ENCODE measurements at places on chromosomes 2 and 18. TPM values are rescaled to one million over a fixed set of nuclear protein-coding genes. Genes with fewer than 3 reads are reported as not detected.

GRCh38 chr2:31406593-31407385 is 7.8 kb downstream of the XDH start:
- DNase-seq, result no peak

- no peak for DNase-seq
Observed at GRCh38 chr2:239236043-239236807, 164.6 kb downstream of the HDAC4 start.

- no peak for DNase-seq
Observed at GRCh38 chr2:88247531-88247930, 77.4 kb downstream of the THNSL2 start.

The RAMP1 gene
- 35.0 TPM for total RNA-seq

DNA sequence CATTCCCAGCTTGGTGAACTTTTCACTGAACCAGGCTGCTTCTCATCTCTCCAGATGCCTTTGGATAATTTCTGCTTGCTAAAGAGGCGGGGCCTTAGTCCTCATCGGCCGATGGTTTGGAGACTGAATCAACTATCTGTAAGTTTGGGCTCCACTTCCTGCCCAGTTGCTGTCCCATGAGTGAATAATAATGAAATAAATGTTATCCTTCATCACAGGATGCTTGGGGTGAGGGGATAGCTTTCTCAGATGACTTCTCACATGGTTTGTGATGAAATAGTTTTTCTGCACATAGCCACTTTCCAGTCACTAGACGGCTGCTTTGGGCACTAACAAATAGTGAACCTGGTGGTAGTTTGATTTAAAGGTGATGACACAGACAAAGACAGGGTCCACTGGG is 376.6 kb upstream of the TRIB2 start:
- DNase-seq, result no peak

DNA sequence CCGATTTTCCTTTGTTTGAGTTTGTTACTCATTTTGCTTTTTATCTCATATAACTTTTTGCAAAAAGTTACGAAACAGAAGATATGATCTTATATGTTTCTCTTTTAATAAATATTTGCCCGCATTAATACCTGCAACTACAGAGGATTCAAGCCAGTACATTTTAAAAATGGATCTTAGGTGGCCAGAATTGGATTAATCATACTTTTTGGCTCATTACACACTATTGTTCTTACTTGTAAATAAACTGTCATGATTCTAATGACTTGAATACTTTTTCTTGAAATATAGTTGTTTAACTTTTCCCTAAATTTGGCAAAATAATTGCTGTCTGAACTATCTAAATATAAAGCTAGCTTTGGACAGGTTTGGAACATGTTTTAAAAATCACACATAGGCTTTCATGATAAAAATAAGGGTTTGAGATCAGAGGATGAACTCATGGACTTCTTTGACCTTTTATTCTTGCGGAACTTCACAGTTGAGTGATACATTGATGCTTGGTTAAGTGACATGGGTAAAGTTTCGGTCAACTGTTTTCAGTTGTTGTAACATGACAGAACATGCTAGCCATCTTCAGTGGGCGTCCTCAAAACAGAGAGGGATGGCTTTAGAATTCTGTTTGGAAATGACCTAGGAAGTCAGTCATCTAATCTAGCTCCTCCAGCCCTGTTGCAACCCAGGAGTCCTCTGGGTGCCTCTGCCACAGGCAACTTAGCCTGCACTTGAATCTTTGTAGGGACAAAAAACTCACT is 44.5 kb downstream of the LTBP1 start:
- DNase-seq, result no peak

The REG1B gene
- not detected for total RNA-seq

DNA sequence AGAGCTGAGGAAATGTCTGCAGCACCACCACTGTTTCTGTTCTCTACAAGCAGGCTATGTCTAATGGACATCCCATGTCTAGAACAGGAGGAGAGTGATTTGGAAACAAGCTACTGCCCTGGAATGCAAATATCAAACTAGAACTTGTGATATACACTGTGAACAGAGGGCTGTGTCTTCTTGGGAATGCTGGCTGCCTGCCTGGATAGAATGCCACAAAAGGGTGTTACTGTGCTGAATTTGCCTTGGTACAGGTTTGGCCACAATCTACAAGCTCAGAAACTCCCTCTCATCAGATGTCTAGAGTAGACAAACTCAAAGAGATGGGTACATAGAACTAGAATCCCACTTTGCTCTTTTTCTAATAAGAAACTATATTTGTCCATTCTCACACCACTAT is 170.5 kb downstream of the NYAP2 start:
- peak; percentile 2 for DNase-seq

GRCh38 chr18:30192216-30192615 is 850.3 kb downstream of the DSC3 start:
- no peak for DNase-seq

DNA sequence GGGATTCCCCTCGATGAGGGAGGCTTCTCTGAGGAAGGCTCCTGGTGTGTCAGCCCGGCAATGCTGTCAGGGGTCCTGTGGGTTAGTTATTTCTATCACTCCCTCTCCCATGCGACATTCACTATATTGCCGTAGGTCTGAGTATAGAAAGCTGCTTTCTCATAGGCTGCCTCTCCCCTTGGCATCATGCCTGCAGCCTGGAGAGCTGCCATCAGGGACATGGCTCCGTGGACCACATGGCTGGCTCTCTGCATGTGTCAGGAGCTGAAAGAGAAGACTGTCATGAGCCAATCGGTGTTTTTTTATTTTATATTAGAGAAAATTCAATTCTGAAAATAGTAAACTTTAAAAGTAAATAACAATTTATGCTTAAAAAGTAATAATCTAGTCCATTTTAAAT is 198.0 kb downstream of the CDH20 start:
- no peak for DNase-seq

DNA sequence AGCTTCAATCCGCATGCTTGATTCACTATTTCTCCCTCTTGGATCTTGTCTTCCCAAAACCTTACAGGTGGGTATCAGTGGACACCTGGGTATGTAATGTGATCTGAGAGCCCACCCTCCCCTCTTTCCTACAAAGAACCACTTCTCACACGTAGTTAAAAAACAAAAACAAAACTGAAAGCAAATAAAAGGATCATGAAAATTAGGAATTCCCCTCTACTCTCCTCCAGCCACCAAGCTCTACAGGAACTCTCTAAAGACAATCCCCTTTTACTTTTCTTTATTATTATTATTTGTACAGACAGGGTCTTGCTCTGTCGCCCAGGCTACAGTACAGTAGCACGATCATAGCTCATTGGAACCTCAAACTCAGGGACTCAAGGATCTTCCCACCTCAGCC is 40.8 kb upstream of the MYO1B start:
- DNase-seq, result no peak

The EVA1A gene
- total RNA-seq, result 48.3 TPM

The CKAP2L gene
- 6.8 TPM for total RNA-seq

GRCh38 chr2:39640681-39641080 is 25.0 kb upstream of the TMEM178A start:
- no peak for DNase-seq

- no peak for DNase-seq
Observed at GRCh38 chr18:24817587-24818371, 357.3 kb downstream of the HRH4 start.

- DNase-seq, result no peak
Observed at GRCh38 chr18:37408676-37409265, 156.8 kb downstream of the CELF4 start.

DNA sequence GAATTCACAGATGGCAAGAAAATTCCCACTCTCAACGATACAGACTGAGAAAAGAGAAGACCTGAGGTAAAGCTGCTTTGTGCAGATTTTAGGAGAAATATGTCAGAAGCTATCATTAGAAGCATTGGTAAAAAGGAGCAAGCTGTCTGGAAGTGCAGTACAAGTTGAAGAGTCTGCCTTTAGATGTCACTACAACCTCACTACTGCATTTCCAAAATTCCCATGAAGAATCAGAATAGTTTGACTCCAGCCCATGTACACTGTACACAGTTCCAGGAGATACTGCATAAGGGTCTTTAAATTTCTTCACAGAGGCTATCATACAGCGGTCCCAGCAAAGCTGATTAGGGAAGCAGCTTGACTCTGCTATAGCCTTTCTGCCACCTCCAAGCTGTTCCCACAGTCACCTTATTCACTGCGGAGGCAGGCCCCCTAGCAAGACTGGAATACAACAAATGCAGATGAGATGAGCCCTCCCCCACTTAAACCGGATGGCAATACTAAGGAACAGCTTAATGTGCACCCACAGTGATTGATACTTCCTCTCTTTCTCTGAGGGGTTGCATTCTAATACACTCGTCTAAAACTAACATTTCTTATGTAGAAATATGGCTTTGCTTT is 527.4 kb downstream of the TMEM182 start:
- DNase-seq, result no peak

- peak; percentile 20 for DNase-seq
Observed at GRCh38 chr2:176291335-176291734, 22.1 kb downstream of the MTX2 start.

DNA sequence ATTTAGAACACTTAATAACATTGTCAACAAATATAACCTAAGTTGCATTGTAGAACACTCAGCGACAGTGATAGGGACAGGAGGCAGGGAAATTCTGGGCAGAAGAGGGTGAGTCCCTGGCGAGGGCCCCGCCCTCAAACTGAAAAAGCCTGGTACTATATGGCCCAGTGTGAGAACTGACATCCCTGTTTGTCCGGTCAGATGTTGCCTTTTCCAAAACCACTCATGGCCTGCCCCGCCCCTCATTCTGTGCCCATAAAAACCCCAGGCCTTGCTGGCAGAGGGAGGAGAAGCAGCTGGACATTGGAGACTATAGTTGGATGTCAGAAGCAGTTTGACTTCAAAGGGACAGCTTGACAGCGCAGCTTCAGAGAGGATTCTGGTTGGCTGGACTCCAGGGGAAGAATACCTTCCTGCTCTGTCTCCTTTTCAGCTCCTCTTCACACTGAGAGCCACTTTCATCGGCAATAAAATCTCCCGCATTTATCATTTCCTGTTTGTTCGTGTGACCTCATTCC is 47.0 kb downstream of the FAM117B start:
- no peak for DNase-seq

DNA sequence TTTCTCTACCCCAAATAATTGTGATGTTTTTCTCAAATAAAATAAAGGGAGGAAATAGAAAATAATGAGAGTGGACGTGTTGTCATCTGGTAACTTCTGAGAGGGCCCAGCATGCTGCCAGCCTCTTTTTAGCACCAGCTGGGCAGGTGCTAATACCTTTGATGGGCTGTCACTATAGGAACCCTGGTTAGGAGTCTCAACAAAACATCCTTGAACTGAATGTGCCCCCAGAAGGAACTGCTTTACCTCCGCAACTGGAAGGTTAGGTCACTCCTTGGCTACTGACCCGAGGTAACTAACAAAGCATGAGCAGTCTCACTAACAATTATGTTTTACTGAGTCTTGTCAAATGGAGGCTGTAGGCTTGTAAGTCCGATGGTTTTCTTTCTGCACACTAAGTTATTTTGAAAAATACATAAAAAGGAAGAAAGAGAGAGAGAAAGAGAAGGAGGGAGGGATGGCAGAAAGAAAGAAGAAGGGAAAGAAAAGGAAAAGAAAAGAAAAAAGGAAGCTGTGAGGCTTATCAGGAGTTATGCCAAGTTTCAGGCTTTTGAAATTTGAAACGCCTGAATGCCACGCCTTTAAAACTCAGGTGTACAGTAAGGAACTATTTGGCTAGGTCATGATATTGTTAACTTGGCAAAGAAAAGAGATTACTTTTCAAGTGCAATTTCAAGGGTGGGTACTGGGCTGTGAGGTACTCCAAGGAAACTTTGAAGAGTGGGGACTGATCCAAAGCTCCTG is 91.0 kb downstream of the TGIF1 start:
- DNase-seq, result no peak

- no peak for DNase-seq
Observed at GRCh38 chr18:32473325-32473724, 2.6 kb upstream of the GAREM1 start.

DNA sequence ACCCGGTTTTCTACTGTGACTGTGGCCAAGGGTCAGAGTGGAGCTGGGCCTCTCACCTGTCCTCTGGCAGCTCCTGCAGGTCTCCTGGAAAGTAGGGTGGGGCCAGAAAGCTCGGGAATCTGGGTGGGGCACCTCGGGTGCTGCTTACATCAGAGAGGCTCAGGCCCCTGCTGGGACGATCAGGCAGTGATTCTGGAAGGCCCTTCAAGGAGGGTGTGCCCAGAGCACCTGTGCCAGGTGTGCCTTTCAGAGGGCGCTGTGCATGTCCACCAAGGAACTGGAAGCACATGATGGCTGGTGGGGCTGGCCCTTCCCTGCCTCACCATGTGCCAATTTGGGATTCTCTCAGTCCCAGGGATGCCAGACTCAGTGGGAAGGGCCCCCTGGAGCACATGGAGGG is 44.0 kb downstream of the ATP6V1C2 start:
- DNase-seq, result no peak

The EVX2 gene
- not detected for total RNA-seq

DNA sequence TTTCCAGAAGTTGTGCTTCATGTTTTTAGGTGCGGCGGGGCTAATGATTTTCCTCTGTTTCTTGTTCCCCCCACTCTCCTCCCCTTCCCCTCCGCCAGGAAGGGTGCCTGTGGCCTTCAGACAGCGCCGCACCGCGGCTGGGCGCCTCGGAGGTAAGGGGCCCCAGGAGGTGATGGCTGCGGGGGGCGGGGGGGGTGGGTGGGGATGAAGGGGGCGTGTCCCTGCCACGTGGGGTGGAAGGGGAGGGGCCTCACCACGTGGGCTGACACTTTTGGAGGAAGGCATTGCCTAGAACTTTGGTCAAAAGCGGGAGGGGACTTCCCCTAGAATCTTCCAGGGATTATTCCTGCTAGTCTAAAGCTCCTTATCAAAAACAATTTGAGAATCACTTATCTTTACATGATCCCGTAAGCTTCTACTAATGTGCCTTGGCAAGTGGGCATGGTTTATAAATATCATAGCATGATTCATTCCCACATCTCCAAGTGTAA is 83.1 kb downstream of the FAM210A start:
- DNase-seq, result no peak

Measured in fibroblast of villous mesenchyme (primary cell).